Endothelial cell (in vitro differentiated cells): ENCODE measurements at places on chromosomes 2 and 18. TPM values are rescaled to one million over a fixed set of nuclear protein-coding genes. Genes with fewer than 3 reads are reported as not detected.

DNA sequence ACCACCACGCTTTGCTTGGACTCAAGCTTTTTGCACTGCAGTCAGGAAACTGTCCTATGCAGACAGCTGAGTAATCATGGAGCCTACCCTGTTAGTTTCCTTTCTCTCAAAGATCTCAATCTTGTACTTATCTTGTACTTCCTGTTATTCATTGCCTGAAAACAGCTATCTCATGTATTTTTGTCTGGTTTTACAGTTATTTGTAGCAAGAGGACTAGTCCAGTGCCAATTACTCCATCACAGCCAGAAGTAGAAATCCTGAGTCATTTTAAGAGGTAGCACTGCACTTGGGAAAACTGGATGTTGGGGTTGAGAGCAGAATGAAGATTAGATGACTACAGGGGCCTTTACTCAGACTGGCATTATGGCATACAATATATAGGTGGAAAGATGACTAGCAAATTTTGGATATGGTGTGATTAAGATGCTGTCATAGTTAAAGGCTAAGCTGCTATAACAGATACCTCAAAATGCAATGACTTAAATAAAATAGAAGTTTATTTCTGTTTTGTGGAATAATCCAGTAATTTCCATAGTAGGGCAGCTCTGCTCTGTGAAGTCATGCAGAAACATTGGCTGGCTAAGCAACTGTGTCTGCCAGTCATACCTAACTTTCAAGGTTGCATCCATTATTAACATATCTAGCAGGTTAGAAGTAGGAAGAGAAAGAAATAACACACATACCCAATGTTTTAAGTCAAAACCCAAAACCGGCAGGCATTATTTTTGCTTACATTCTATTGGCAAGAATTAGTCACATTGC is 21.1 kb upstream of the CHMP3 start:
- DNase-seq = no peak
- no peaks in the 10 kb centered on the region for H3K27me3 ChIP-seq
- no peak overlapping the region for H3K4me3 ChIP-seq
- peak overlapping the region; percentile 72 for H3K27ac ChIP-seq

DNA sequence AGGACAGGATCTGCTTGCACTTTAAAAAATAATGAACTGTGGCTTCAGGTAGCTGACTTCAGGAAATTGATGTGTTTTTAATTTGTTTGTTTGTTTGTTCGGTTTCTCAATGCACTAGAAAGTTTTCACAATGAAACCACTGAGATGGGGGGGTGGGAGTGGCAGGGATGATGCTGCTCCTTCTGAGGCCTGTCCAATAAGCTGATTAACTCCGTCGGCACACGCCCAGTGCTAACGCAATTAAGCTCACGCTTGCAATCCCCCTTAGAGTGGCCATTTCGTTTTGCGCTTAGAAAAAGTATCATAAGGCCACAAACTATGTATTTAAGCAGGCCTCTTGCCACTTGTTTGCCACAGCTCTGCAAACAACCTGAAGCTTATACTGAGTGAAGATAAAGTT is 12.5 kb upstream of the GPR39 start:
- no peak for DNase-seq
- no peaks in the 10 kb centered on the region for H3K36me3 ChIP-seq
- H3K27ac ChIP-seq = no peak overlapping the region
- H3K27me3 ChIP-seq = no peaks in the 10 kb centered on the region

DNA sequence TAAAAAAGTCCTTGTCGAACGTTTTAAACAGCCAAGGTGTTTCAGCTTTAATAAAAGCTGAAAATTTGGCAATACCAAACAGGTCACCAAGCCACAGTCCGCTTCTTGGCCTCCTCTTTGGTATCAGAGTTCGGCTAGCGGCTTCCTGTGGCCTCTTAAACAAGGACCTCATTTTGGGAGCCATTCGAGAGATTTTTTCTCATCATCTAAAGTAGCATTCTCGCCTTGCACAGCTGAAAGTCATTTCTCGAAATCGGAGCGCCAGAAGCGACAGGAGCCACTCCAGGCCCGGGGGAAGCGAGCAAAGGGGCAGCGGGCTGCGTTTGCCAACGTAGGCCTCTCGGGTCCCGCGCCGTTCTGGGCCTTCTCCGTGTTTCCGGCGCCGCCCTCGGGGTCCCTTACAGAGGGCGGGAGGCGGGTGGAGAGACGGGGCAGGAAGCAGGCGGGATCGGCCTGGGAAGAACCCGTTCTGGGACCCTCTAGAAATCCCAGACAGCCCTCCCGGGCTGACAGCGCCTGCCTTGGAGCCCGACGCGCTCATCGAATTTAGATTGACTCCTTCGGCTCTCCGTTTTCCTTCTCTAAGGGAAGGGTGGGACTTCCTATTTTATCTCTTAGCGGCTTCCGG is 522 bp upstream of the ZNF407 start:
- H3K27ac ChIP-seq = peak overlapping the region; percentile 99
- H3K36me3 ChIP-seq = peaks cover 9% of the 10 kb centered on the region
- H3K27me3 ChIP-seq = peaks cover 14% of the 10 kb centered on the region
- peak overlapping the region; percentile 96 for H3K4me3 ChIP-seq
- H3K4me1 ChIP-seq = peaks cover 18% of the 10 kb centered on the region

GRCh38 chr2:143452817-143453451 is 323.7 kb downstream of the ARHGAP15 start:
- H3K36me3 ChIP-seq = no peaks in the 10 kb centered on the region
- H3K4me3 ChIP-seq = no peak overlapping the region
- H3K27ac ChIP-seq = no peak overlapping the region
- H3K27me3 ChIP-seq = no peaks in the 10 kb centered on the region

- peaks cover 17% of the 10 kb centered on the region for H3K4me1 ChIP-seq
- H3K36me3 ChIP-seq = no peaks in the 10 kb centered on the region
- peak; percentile 11 for DNase-seq
- H3K4me3 ChIP-seq = no peak overlapping the region
- H3K27ac ChIP-seq = peak overlapping the region; percentile 48
- no peaks in the 10 kb centered on the region for H3K27me3 ChIP-seq
Measured at GRCh38 chr2:227642656-227643055, 23.9 kb upstream of the SCYGR5 start.

Gene SKOR2
- total RNA-seq = 0.38 TPM

Gene GALNT3
- 3.6 TPM for total RNA-seq

Gene EGR4
- 0.15 TPM for total RNA-seq

Gene PLCD4
- total RNA-seq = 90.2 TPM

- no peak overlapping the region for H3K27ac ChIP-seq
- H3K36me3 ChIP-seq = peaks cover 4% of the 10 kb centered on the region
- no peak overlapping the region for H3K4me3 ChIP-seq
- no peaks in the 10 kb centered on the region for H3K4me1 ChIP-seq
Measured at GRCh38 chr2:127624756-127625571, 21.0 kb upstream of the GPR17 start.

- peak; percentile 60 for DNase-seq
- peaks cover 8% of the 10 kb centered on the region for H3K27me3 ChIP-seq
- peak overlapping the region; percentile 91 for H3K27ac ChIP-seq
- peaks cover 37% of the 10 kb centered on the region for H3K4me1 ChIP-seq
Measured at GRCh38 chr2:200306931-200307723, 634 bp downstream of the SPATS2L start.

DNA sequence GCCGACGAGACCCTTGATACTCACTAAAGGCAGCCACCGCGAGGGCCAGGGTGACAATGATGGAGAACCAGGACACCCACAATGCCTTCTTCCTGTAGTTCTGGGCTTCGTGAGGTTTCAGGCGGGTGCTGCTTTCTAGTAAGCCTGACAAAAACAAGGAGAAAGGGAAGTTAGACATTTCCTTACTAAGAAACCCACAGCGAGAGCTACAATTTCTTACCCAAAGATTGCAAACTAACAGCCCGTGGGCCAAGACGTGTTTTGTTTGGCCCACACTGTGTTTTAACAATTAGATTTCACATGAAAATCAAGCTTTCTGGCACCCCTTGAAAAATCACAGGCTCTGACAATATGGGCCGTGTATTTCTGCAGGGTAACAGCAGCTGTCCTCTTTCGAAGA is 5.6 kb downstream of the TMEM163 start:
- no peak for DNase-seq
- peaks cover 9% of the 10 kb centered on the region for H3K27me3 ChIP-seq
- H3K36me3 ChIP-seq = peaks cover 26% of the 10 kb centered on the region

Gene KLF11
- total RNA-seq = 8.2 TPM

DNA sequence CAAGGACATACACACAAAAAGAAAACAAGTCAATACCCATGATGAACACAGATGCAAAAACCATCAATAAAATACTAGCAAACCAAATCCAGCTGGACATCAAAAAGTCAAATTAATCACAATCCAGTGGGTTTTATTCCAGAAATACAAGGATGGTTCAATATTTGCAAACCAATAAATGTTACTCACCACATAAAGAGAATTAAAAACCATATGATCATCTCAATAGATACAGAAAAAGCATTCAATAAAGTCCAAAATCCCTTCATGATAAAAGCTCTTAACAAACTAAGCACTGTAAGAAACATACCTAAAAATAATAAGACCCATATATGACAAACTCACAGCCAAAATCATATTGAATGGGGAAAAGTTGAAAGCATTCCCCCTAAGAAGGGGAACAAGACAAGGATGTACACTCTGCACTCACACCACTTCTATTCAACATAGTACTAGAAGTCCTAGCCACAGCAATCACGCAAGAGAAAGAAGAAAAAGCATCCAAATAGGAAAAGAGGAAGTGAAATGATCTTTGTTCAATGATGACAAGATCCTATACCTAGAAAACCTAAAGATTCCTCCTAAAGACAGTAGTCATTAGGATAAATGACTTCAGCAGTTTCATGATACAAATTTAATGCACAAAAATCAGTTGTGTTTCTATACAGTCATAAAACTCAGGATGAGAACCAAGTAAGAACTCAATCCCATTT is 62.6 kb downstream of the TRAPPC8 start:
- H3K27ac ChIP-seq = no peak overlapping the region
- no peaks in the 10 kb centered on the region for H3K27me3 ChIP-seq
- H3K4me1 ChIP-seq = peaks cover 3% of the 10 kb centered on the region
- peak overlapping the region; percentile 21 for H3K4me3 ChIP-seq
- peaks cover 57% of the 10 kb centered on the region for H3K36me3 ChIP-seq

Gene CTAGE1
- not detected for total RNA-seq

DNA sequence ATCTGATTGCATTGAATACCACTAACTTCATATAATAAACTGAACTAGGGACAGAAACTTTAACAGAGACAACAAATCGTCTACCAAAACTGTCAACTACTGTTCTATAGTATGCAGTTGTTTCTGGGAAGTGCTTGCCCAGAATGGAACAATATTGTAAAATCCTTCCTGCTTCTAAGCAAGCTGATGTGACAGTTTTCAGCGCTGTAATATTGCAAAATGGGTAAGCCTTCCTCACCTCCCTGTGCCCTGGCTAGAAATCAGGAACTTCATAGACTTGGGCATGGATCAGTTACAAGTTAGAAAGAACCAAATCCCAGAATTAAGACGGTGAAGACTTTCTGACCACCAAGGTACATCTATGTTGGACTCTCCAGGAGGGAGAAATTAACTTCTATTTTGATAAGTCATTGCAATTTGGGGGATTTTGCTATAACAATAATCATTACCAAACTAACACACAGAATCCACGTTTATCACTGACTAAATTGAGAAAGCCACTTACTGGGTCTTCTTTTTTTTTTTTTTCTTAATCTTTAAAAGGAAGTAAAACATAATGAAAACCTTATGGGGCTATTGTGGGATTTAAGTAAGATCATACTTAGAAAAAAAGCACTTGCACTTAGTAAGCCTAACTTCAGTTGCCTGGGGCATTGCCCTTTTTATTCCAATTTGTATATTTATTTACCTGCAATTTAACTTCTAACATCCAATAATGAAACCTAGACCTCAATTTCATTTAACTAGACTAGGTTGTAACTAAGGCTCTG is 261.5 kb downstream of the TRIB2 start:
- no peak overlapping the region for H3K27ac ChIP-seq
- no peaks in the 10 kb centered on the region for H3K27me3 ChIP-seq
- no peak for DNase-seq
- no peak overlapping the region for H3K4me3 ChIP-seq
- peaks cover 3% of the 10 kb centered on the region for H3K36me3 ChIP-seq
- no peaks in the 10 kb centered on the region for H3K4me1 ChIP-seq

DNA sequence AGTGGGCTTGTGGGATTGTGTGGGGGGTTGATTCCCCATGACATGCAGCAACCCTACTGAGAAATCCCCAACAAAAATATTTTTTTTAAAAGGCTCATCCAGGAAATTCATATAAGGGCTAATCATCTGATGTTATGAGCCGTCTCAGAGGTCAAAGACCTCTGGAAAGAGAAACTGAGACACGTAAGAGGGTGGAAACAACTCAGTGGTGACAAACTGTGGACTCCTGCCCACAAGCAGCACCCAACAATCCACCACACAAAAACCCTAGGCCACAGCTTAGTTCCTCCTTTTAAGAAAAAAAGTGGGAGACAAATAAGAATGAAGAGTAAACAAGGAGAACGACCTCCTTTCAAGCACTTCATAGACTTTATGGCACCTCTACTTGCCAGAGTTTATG is 1096.1 kb upstream of the NRXN1 start:
- H3K4me1 ChIP-seq = peaks cover 9% of the 10 kb centered on the region
- no peaks in the 10 kb centered on the region for H3K36me3 ChIP-seq
- DNase-seq = no peak

- no peak for DNase-seq
- H3K27me3 ChIP-seq = peaks cover 5% of the 10 kb centered on the region
- no peak overlapping the region for H3K4me3 ChIP-seq
- H3K27ac ChIP-seq = peak overlapping the region; percentile 54
Measured at GRCh38 chr18:48997681-48997984, 46.9 kb upstream of the SMAD7 start.

GRCh38 chr2:109064660-109065390 is 64.2 kb upstream of the SH3RF3 start:
- no peaks in the 10 kb centered on the region for H3K36me3 ChIP-seq
- peaks cover 2% of the 10 kb centered on the region for H3K4me1 ChIP-seq
- no peak overlapping the region for H3K27ac ChIP-seq
- H3K4me3 ChIP-seq = no peak overlapping the region
- no peak for DNase-seq

DNA sequence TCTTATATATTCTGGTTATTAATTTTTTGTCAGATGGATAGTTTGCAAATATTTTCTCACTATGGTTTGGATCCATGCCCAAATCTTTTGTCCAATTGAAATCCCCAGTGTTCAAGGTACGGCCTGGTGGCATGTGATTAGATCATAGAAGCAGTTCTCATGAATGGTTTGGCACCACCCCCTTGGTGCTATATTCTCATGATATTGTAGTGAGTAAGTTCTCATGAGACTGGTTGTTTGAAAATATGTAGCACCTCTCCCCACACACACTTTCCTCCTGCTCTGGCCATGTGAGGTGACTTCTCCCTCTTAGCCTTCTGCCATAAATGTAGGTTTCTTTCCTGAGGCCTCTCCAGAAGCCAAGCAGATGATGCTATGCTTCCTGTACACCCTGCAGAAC is 107.7 kb upstream of the KYNU start:
- no peaks in the 10 kb centered on the region for H3K36me3 ChIP-seq
- H3K27me3 ChIP-seq = peaks cover 1% of the 10 kb centered on the region
- H3K4me3 ChIP-seq = no peak overlapping the region
- no peak for DNase-seq
- no peaks in the 10 kb centered on the region for H3K4me1 ChIP-seq
- no peak overlapping the region for H3K27ac ChIP-seq

Gene MC2R
- total RNA-seq = not detected

Gene CFAP65
- 0.59 TPM for total RNA-seq

GRCh38 chr18:53952700-53953099 is 271.8 kb downstream of the MBD2 start:
- H3K36me3 ChIP-seq = no peaks in the 10 kb centered on the region
- H3K27me3 ChIP-seq = no peaks in the 10 kb centered on the region

GRCh38 chr18:6571239-6571602 is 156.5 kb upstream of the L3MBTL4 start:
- no peaks in the 10 kb centered on the region for H3K36me3 ChIP-seq
- no peak for DNase-seq
- peaks cover 2% of the 10 kb centered on the region for H3K27me3 ChIP-seq
- H3K4me3 ChIP-seq = no peak overlapping the region
- H3K4me1 ChIP-seq = peaks cover 10% of the 10 kb centered on the region

Gene EFHD1
- total RNA-seq = 1.6 TPM
